Activated T-helper 2 cell treated with anti-CD3 and anti-CD28 coated beads, Interferon-gamma antibody, Interleukin-2, Interleukin-4, amounts not matched to agents 10 μg/mL and 5 μg/mL and 100 μg/mL, durations not matched to agents 14 hours and 24 hours and 36 hours (primary cell): ENCODE measurements at places on chromosomes 4 and X. TPM values are rescaled to one million over a fixed set of nuclear protein-coding genes. Genes with fewer than 3 reads are reported as not detected.

DNA sequence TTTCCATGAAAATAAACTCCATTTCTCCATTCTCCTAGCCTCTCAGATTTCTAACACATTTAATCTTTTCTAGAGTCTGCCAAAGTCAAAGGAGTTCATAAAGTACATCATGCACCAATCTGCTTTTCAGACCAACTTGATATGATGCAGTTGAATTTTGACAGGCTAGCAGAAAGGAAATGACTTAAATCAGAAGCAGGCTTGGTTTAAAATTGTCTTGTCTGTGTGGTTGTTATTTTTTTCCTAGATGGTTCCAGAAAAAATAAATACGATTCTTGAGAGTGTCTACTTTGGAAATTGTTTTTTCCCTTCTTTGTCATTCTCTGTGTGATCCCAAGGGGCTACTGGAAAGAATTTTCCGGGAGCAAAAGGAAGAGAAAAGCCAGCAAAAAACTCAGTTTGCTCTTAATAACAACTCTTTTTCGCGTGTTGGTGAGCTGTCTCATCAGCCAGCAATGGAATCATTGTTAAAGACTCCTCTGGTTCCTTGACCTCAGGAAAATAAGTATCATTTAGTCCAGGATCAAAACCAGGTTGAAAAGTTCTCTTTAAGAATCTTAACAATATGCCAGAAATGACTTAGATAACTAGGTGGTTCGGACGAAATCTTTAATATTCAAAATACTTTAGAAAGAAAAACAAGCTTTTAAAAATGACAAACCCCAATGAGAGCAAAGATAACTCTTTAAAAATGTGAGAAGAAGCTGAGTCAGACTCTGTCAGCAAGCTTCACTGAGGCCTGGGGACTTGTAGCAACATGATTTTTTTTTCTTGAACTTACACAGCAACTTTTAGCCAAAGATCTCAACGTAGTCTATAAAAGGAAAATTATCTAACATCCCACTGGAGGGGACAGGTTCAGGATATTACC lies 49.7 kb upstream of the GAB1 start:
- H3K36me3 ChIP-seq = no peaks in the 10 kb centered on the region
- H3K27ac ChIP-seq = no peak overlapping the region
- no peaks in the 10 kb centered on the region for H3K27me3 ChIP-seq
- no peak for DNase-seq

DNA sequence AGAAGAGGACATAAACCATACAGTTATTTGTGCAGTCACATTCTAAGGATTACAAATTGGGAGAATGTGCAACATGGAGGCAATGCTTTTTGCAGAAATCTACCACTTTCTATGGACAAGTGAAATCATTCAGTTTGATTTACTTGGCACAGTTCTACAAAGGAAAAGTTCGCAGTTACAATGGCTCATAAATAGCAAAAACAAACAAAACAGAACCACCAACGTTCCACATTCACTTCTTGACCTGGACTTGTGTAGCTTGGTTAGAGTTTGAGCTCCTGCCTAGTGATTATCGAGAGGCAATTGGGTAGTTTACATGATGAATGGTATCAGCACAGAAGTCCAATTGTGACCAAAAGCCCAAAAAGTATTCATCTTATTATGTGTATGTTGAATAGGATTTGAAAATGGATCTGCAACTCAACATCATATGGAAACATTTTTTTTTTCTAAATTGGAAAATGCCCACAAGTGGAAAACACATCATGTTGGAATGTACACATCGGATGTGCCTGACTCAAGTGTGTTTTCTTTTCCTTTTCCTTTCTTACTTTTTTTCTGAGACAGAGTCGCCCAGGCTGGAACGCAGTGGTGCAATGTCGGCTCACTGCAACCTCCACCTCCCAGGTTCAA lies 123.8 kb downstream of the LUZP4 start:
- no peak for DNase-seq
- H3K36me3 ChIP-seq = no peaks in the 10 kb centered on the region
- H3K27me3 ChIP-seq = no peaks in the 10 kb centered on the region
- H3K4me3 ChIP-seq = no peak overlapping the region
- no peak overlapping the region for H3K27ac ChIP-seq
- H3K4me1 ChIP-seq = no peaks in the 10 kb centered on the region

DNA sequence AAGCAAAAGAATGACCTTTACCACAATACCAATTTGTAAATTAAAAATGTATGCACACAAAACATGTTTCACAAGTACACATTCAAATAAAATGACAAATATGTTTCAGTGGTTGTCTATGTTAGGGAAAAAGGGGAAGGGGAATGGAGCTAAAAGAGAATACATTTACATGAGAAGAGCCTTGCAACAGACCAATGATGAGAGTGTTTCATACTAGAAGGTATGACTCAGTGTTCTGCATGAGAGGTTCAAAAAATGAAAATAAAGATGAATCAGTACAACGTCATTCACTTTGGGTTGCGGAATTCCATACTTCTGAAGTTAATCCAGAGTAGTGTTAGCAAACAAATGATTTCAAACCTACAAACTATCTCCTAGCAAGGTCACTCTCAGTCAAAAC lies 51.7 kb downstream of the RPGR start:
- H3K36me3 ChIP-seq = no peaks in the 10 kb centered on the region
- peaks cover 4% of the 10 kb centered on the region for H3K4me1 ChIP-seq
- no peak for DNase-seq
- H3K4me3 ChIP-seq = no peak overlapping the region

DNA sequence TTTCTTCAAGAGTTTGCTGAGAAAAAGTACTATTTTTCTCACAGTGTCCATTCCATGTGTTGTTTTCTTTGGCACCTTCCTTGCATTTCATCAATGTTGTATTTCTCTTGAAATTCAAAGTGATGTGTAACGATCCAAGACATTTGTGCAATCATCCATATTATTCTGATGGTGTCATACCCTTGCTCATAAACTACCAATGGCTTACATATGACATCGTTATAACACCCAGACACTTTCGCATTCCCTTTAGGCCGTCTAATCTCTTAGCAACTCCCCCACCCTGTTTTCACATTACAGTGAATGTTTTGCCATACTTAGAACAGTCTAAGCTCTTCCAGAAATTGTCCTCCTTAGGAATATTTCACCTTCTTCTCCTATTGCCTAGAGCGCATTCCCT lies 1779.0 kb downstream of the PCDH7 start:
- DNase-seq = no peak
- H3K4me1 ChIP-seq = no peaks in the 10 kb centered on the region
- H3K27ac ChIP-seq = no peak overlapping the region
- no peaks in the 10 kb centered on the region for H3K36me3 ChIP-seq
- H3K4me3 ChIP-seq = no peak overlapping the region

- no peaks in the 10 kb centered on the region for H3K4me1 ChIP-seq
- no peak for DNase-seq
- H3K4me3 ChIP-seq = no peak overlapping the region
- H3K36me3 ChIP-seq = no peaks in the 10 kb centered on the region
- H3K27ac ChIP-seq = no peak overlapping the region
Observed at GRCh38 chr4:120290553-120290952, 223.9 kb upstream of the MAD2L1 start.

DNA sequence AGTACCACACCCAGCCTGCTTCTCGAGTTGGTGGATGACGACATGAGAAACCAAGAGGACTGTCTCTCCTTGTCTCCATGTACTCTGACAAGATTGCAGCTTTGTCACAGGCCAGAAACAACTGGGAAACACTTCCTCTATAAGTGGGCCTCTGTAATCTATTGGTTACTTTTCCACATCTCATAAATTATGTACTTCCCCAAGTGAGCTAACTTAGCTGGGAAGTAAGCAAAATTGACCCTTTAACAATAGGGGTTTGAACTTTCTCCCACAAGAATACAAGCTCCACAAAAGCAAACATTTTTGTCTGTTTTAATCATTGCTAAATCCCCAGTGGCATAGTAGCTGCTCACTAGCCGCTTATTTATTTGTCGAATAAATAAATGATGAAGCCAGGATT lies 14.1 kb upstream of the USO1 start:
- H3K27ac ChIP-seq = no peak overlapping the region
- H3K36me3 ChIP-seq = no peaks in the 10 kb centered on the region
- no peak overlapping the region for H3K4me3 ChIP-seq
- no peak for DNase-seq
- H3K27me3 ChIP-seq = no peaks in the 10 kb centered on the region
- peaks cover 11% of the 10 kb centered on the region for H3K4me1 ChIP-seq

- H3K27me3 ChIP-seq = no peaks in the 10 kb centered on the region
- no peak for DNase-seq
- H3K4me1 ChIP-seq = peaks cover 13% of the 10 kb centered on the region
- peak overlapping the region; percentile 3 for H3K4me3 ChIP-seq
- H3K36me3 ChIP-seq = no peaks in the 10 kb centered on the region
Observed at GRCh38 chr4:112735474-112735951, 98.6 kb downstream of the LARP7 start.

The CXorf66 gene
- total RNA-seq = not detected in 2 replicates

DNA sequence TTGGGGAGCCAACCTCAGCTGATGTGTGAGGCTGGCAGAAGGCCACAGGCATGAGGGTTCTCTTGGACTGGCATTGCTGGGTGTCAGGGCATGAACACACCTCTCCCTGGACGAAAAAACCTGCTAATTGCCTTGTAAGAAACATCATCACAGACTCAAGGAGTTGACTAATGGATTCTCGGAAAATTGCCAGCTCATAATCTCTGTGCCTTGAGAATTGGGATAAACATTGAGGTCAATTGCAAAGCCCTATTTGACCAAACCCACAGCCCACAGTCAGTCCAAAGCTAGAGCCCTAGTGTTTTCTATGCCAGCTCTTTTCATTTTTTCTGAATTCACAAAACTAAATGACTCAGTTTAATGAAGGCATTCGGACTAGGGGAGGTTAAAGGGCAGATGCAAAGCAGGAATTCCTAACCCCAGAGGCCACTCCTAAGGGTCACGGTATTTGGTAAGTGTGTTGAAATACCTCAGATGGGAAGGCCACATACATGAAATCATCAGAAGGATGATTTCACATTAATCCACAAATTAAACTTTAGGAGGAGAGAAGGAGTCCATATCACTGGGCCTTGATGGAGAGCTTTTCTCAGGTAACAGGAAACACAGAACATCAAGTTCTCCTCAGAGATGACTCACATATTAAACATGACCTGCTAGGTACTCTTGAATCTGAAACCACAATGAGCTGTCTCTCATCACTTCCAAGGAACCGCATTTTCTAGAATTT lies 39.0 kb upstream of the RASL11B start:
- H3K27ac ChIP-seq = peak overlapping the region; percentile 75
- no peaks in the 10 kb centered on the region for H3K27me3 ChIP-seq
- no peak for DNase-seq
- no peak overlapping the region for H3K4me3 ChIP-seq
- H3K4me1 ChIP-seq = peaks cover 12% of the 10 kb centered on the region

GRCh38 chr4:112236040-112236439 lies 4.5 kb downstream of the AP1AR start:
- H3K27ac ChIP-seq = no peak overlapping the region
- DNase-seq = no peak
- H3K27me3 ChIP-seq = no peaks in the 10 kb centered on the region
- H3K4me3 ChIP-seq = no peak overlapping the region
- H3K36me3 ChIP-seq = peaks cover 3% of the 10 kb centered on the region
- peaks cover 29% of the 10 kb centered on the region for H3K4me1 ChIP-seq

- peak overlapping the region; percentile 84 for H3K4me3 ChIP-seq
- H3K4me1 ChIP-seq = peaks cover 12% of the 10 kb centered on the region
- peaks cover 6% of the 10 kb centered on the region for H3K27me3 ChIP-seq
- no peak overlapping the region for H3K27ac ChIP-seq
- DNase-seq = no peak
Observed at GRCh38 chrX:51494409-51494808, 2.0 kb downstream of the NUDT11 start.

- H3K36me3 ChIP-seq = peaks cover 14% of the 10 kb centered on the region
- H3K4me3 ChIP-seq = no peak overlapping the region
- H3K27ac ChIP-seq = no peak overlapping the region
- H3K27me3 ChIP-seq = no peaks in the 10 kb centered on the region
Observed at GRCh38 chr4:40536032-40536431, 93.6 kb downstream of the RBM47 start.

The DHRSX gene
- total RNA-seq = 26.1 and 26.4 TPM in 2 replicates

DNA sequence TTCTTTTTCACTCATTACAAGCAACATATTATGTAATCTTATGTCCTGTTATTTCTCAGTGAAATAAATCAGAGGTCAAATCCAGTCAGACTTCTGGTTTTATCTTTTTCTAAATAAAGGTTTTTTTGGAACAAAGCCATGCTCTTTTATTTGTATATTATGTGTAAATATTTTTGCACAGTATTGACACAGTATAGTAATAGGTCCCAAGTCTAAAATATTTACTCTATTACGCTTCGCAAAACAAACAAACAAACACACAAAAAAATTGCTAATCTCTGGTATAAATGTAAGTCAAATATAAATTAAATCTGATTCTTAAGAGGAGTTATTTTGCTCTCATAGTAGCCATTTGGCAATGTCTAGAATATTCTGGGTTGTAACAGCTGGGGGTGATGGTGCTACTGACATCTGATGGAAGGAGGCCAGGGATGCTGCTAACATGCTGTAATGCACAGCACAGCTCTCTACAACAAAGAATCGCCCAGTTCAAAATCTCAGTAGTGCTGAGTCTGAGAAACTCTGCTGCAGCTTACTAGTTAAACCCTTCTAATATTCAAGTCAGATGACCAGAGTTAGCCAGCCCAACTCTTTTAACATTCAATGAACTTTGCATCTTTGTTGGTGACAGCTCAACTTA lies 602.1 kb downstream of the RAB28 start:
- H3K36me3 ChIP-seq = no peaks in the 10 kb centered on the region
- DNase-seq = no peak
- no peaks in the 10 kb centered on the region for H3K4me1 ChIP-seq

- H3K27me3 ChIP-seq = no peaks in the 10 kb centered on the region
- no peak overlapping the region for H3K4me3 ChIP-seq
- peaks cover 36% of the 10 kb centered on the region for H3K36me3 ChIP-seq
- no peak overlapping the region for H3K27ac ChIP-seq
Observed at GRCh38 chrX:154508384-154508745, 7.7 kb downstream of the FAM3A start.
